Activated CD4-positive, alpha-beta memory T cell treated with anti-CD3 and anti-CD28 coated beads for 36 hours (primary cell): ENCODE measurements at places on chromosomes 2 and 18.
A peak's percentile ranks its signal among the peaks of the same experiment; 100 is the strongest.

DNA sequence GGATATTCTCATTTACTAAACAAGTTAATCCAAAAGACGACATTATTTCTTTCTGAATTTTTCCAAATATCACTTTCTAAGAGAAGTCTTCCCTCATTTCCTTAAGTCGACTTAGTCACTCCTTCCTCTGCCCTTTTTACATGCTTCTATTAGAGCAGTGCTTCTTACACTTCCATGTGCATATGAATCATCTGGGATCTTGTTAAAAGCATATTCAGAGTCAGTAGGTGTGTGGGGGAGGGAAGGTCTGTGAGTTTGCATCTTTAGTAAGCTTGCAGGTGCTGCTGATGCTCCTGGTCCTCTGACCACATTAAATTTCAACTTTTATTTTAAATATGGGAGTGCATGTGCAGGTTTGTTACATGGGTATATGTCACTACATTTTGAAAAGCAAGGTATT, 582.6 kb downstream of the NRXN1 start:
- H3K27ac ChIP-seq = no peak overlapping the region
- no peaks in the 10 kb centered on the region for H3K36me3 ChIP-seq
- no peaks in the 10 kb centered on the region for H3K27me3 ChIP-seq
- no peaks in the 10 kb centered on the region for H3K4me1 ChIP-seq
- no peak overlapping the region for H3K4me3 ChIP-seq

DNA sequence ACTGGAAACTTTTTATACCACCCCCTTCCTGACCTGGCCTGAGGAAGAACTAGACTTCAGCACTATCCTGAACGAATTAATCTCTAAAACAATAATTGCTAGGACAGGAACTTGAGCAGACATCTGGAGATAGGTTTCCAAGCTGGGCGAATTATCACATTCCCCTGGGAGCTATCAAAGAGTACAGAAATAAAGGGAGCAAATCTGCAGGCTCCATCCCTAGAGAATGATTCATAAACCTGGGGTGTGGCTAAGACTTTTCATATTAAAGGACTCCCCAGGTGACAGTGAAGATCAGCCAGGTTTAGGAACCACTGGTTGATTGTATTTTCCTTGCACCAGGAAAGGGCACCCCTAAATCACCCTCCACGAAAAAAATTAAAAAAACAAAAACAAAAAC, 105.6 kb upstream of the NOL4 start:
- DNase-seq = no peak
- H3K27me3 ChIP-seq = no peaks in the 10 kb centered on the region
- H3K27ac ChIP-seq = no peak overlapping the region
- H3K4me3 ChIP-seq = no peak overlapping the region
- H3K36me3 ChIP-seq = no peaks in the 10 kb centered on the region

- H3K27ac ChIP-seq = peak overlapping the region; percentile 59
- no peak for DNase-seq
- no peaks in the 10 kb centered on the region for H3K27me3 ChIP-seq
- no peak overlapping the region for H3K4me3 ChIP-seq
- peaks cover 89% of the 10 kb centered on the region for H3K4me1 ChIP-seq
Observed at GRCh38 chr2:197201874-197202273, 108.7 kb downstream of the ANKRD44 start.

DNA sequence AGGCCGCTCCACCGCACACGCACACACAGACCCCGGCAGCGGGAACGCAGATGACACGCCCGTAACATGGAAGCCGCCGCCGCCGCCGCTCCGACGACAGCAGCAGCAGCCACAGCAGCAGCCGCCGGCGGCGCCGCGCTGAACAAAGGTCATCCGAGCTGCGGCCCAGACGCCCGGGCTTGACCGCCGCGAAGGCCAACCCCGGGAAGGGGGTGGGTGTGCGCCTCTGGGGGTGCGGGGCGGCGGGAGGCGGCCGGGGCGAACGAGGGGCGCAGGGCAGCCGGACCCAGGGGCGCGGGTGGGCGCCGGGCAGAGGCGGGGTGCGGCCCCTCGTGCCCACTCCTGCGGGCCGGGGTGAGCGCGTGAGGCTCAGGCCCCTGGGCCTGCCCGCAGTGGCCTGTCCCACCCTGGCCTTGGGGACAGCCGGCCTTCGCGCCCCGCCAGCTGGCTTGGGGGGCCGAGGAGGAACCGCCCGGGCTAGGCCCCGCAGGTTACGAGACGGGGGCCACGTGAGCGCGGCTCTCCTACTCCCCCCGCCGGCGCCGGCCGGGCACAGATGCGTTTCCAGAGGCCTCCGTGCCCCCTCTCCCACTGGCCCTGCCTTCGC, 1.0 kb upstream of the ZNF532 start:
- peaks cover 11% of the 10 kb centered on the region for H3K4me1 ChIP-seq
- peak overlapping the region; percentile 64 for H3K4me3 ChIP-seq
- peak; percentile 49 for DNase-seq
- H3K27ac ChIP-seq = no peak overlapping the region
- H3K27me3 ChIP-seq = peaks cover 50% of the 10 kb centered on the region
- no peaks in the 10 kb centered on the region for H3K36me3 ChIP-seq

DNA sequence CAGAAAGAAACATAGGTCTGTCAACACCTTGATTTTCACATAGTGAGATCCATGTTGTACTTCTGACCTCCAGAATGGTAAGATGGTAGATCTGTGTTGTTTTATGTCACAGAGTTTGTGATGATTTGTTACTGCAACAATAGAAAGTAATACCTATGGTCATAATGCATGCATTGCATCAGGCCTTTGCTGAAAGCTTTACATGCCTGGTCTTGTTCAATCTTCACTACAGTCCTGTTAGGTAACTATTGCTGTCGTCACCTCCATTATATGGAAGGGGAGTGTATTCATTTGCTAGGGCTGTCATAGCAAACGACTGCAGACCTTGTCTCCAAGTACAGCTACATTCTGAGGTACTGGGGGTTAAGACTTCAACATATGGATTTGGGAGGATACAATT, 243.5 kb downstream of the ANAPC1 start:
- no peak for DNase-seq
- H3K27ac ChIP-seq = no peak overlapping the region
- peaks cover 39% of the 10 kb centered on the region for H3K27me3 ChIP-seq
- H3K4me1 ChIP-seq = peaks cover 4% of the 10 kb centered on the region
- no peak overlapping the region for H3K4me3 ChIP-seq

DNA sequence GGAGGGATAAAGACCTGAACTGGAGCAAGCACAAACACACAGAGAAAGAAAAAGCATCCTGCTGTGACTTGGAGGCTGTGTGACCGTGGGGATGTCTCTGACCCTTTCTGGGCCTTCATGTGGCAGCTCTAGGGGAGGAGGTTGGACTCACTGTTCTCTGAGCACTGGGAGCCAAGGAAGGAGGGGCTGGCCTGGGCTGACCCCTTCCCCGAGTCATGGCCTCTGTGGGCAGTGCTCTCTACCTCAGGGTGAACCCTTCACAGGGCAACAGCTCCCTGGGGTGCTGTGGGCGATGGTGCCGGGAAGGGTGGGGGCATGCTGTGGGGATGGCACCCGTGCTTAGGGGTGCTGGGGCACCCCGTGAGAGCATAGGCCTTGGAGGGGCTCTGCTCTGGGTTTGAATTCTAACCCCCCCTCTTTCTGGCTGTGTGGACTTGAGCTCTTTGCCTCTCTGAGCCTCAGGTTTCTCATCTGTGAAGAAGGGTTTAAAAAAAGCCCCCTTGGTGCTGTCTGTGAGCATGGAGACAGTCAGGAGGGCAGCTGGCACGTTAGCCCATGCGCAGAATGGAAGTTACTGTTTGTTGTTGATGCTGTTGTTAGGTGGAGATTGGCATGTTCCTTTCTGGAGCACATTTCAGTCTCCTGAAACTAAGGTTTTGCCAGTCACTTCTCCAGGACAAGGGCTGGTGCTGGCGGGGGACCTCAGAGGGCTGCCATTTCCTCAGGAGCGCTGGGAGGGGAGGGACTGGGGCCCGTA, 700 bp downstream of the TOGARAM2 start:
- no peaks in the 10 kb centered on the region for H3K4me1 ChIP-seq
- no peaks in the 10 kb centered on the region for H3K27me3 ChIP-seq
- H3K36me3 ChIP-seq = no peaks in the 10 kb centered on the region
- no peak overlapping the region for H3K4me3 ChIP-seq
- no peak overlapping the region for H3K27ac ChIP-seq
- no peak for DNase-seq

GRCh38 chr2:168671932-168672331, 130.5 kb upstream of the NOSTRIN start:
- H3K4me3 ChIP-seq = no peak overlapping the region
- H3K27me3 ChIP-seq = no peaks in the 10 kb centered on the region
- H3K36me3 ChIP-seq = peaks cover 2% of the 10 kb centered on the region
- DNase-seq = no peak
- H3K27ac ChIP-seq = no peak overlapping the region

DNA sequence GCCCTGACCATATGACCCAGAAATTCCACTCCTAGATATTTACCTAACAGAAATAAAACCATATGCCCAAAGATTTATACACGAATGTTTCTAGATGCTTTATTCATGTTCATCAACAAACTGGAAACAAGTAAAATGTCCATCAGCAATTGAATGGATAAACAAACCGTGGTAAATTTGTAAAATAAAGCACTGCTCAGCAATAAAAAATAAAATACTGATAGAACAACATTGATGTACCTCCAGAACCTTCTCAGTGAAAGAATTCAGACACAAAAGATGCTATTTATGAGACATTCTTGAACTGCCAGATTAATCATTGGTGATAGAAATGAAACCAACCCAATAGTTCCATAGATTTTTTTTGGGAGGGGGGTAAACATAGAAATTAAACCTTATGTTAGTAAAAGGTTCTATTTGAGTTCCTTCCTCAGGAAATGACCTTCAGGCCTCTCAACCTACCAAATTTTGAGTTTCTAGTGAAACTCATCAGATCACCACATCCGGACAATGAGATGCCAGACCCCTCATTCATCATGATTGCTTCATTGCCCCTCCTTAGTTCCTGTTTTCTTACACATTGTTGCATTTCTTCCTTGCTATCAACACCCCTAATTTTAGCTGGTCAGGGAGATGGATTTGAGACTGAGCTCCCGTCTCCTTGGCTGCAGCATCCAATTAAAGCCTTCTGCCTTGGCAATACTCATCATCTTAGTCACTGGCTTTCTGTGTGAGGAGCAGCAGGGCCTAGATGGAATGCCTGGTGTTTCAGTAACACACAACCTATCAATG, 203.5 kb downstream of the LPIN1 start:
- H3K4me1 ChIP-seq = peaks cover 7% of the 10 kb centered on the region
- no peaks in the 10 kb centered on the region for H3K36me3 ChIP-seq
- H3K27ac ChIP-seq = no peak overlapping the region

GRCh38 chr2:212777020-212777491, 238.5 kb upstream of the ERBB4 start:
- no peak overlapping the region for H3K27ac ChIP-seq
- no peak for DNase-seq
- no peak overlapping the region for H3K4me3 ChIP-seq
- H3K36me3 ChIP-seq = no peaks in the 10 kb centered on the region
- no peaks in the 10 kb centered on the region for H3K27me3 ChIP-seq
- no peaks in the 10 kb centered on the region for H3K4me1 ChIP-seq

- H3K4me1 ChIP-seq = no peaks in the 10 kb centered on the region
- no peaks in the 10 kb centered on the region for H3K36me3 ChIP-seq
Observed at GRCh38 chr2:192604295-192604694, 409.6 kb upstream of the TMEFF2 start.

DNA sequence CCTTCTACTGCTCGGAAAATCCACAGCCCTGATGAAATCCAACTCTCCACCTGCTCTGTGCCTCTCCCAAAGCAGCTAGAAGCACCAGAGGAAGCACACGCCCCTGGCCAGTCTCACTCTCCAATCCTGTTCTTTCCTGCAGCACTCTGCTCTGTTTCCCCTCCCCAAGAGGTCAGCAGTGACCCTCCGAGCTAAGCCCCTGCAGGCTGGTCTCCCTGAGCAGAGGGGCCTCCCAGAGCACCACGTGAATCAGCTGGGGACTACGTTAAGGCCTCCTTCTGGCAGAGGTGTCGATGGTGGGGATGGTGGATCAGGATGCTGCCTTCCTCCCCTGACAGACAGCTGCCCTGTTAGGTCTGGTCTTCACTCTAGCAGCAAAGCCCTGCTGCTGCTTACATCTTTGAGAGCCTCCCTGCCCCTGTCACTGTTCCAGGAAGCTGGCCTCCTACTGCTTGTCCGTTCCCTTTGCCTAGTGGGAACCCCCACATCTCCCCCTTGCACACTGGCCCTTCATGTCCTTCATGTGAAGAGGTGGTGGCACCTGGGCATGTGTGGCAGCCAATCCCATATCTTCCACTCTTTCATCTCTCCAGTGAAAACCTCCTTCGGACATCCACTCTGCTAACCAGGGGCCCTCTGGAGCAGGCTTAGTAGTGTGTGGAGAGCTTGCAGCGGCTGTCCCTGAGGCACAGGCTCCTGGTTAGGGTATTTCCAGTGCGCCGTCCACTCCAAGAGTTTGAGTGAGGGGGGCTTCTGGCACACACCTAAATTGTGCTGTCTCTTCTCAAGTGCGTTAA, 307.5 kb upstream of the HS6ST1 start:
- no peak overlapping the region for H3K4me3 ChIP-seq
- peaks cover 4% of the 10 kb centered on the region for H3K27me3 ChIP-seq
- no peak overlapping the region for H3K27ac ChIP-seq
- DNase-seq = no peak
- H3K36me3 ChIP-seq = no peaks in the 10 kb centered on the region

GRCh38 chr2:200787351-200788120, 24.2 kb upstream of the BZW1 start:
- H3K36me3 ChIP-seq = no peaks in the 10 kb centered on the region
- H3K27me3 ChIP-seq = peaks cover 4% of the 10 kb centered on the region
- peak; percentile 52 for DNase-seq
- no peak overlapping the region for H3K4me3 ChIP-seq
- H3K27ac ChIP-seq = peak overlapping the region; percentile 26

DNA sequence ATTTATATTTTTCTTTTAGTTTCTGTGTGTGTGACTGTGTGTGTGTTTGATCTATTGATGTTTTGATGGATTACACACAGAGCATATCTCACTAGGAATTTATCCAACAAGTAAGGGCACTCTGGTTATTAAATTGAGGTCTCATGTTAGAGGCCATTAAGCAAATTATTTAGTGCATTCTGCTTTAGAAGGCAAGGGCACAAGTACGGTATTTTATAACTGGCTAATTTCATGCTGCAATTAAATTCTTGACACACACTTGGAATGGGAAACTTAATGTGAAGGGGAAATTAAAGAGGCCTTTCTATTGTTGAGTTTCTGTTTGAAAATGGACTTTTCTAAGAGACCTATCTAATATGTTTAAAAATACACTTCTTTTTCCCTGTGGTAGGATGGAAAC, 25.8 kb downstream of the NYAP2 start:
- no peaks in the 10 kb centered on the region for H3K4me1 ChIP-seq
- no peak overlapping the region for H3K4me3 ChIP-seq
- H3K36me3 ChIP-seq = no peaks in the 10 kb centered on the region
- H3K27ac ChIP-seq = no peak overlapping the region
- peaks cover 6% of the 10 kb centered on the region for H3K27me3 ChIP-seq

- no peaks in the 10 kb centered on the region for H3K27me3 ChIP-seq
- no peak overlapping the region for H3K27ac ChIP-seq
- no peaks in the 10 kb centered on the region for H3K4me1 ChIP-seq
- DNase-seq = no peak
- H3K36me3 ChIP-seq = no peaks in the 10 kb centered on the region
- H3K4me3 ChIP-seq = no peak overlapping the region
Observed at GRCh38 chr2:65834062-65834461, 401.7 kb upstream of the SPRED2 start.

GRCh38 chr2:180368881-180369280, 361.8 kb upstream of the CWC22 start:
- no peak for DNase-seq
- no peak overlapping the region for H3K27ac ChIP-seq
- no peaks in the 10 kb centered on the region for H3K4me1 ChIP-seq
- no peak overlapping the region for H3K4me3 ChIP-seq
- H3K36me3 ChIP-seq = no peaks in the 10 kb centered on the region
- no peaks in the 10 kb centered on the region for H3K27me3 ChIP-seq

GRCh38 chr2:232418466-232419244, 12.0 kb downstream of the ALPG start:
- H3K36me3 ChIP-seq = no peaks in the 10 kb centered on the region
- H3K27me3 ChIP-seq = peaks cover 37% of the 10 kb centered on the region
- peak; percentile 38 for DNase-seq
